ENCODE measurements at places on chromosomes 12 and 14. TPM values are rescaled to one million over a fixed set of nuclear protein-coding genes. Genes with fewer than 3 reads are reported as not detected.

The TEX52 gene
- total RNA-seq = not detected

GRCh38 chr12:57087010-57087690 lies 1.8 kb upstream of the NAB2 start:
- peak; percentile 70 for DNase-seq

- DNase-seq = no peak
Observed at GRCh38 chr14:68403191-68404145, 389.4 kb downstream of the ZFP36L1 start.

- DNase-seq = peak; percentile 37
Observed at GRCh38 chr12:71755146-71755892, 656 bp downstream of the RAB21 start.

DNA sequence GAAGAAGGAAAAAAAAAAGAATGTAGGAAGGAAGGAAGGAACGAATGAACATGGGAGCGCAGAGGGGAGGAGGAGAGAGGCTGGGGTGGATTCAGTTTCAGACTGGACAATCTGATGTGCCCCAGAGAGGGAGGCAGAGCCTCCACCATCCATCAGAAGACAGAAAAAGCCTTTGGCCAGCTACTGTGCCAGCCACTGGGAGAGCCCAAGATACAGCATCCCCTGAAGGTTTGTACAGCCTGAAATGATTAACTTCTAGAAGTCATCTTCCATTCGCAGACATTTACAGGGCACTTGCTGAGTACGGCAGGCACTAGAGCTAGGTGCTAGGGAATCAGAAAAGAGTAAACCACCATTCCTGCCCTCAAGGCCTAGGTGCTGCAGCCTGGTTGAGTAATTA lies 9.0 kb downstream of the PLEKHG6 start:
- no peak for DNase-seq

DNA sequence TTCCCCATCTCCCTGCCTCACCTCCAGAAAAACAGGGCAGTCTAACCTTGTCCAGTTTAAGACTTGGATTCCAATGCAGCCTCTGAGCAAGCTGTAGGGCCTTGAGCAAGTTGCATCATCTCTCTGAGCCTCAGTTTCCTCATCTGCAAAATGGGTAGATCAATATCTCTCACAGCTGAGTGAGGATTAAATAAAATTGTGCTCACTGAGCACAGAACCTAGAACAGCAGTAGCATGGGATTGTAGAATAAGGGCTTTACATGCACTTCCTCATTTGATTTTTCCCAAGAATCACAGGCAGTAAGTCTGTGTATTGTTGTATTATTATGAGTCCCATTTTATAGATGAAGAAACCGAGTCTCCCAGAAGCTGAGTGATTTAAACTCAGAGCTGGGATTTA lies 2.0 kb downstream of the DTX1 start:
- no peak for DNase-seq

GRCh38 chr12:84757978-84758377 lies 154.6 kb downstream of the SLC6A15 start:
- DNase-seq = no peak

Data from liver (tissue), 10 donors.